Fibroblast of mammary gland (primary cell): ENCODE measurements at places on chromosomes 3 and 15.

- DNase-seq, result peak; percentile 27
Measured at GRCh38 chr3:147391781-147392624, 14.3 kb downstream of the ZIC4 start.

DNA sequence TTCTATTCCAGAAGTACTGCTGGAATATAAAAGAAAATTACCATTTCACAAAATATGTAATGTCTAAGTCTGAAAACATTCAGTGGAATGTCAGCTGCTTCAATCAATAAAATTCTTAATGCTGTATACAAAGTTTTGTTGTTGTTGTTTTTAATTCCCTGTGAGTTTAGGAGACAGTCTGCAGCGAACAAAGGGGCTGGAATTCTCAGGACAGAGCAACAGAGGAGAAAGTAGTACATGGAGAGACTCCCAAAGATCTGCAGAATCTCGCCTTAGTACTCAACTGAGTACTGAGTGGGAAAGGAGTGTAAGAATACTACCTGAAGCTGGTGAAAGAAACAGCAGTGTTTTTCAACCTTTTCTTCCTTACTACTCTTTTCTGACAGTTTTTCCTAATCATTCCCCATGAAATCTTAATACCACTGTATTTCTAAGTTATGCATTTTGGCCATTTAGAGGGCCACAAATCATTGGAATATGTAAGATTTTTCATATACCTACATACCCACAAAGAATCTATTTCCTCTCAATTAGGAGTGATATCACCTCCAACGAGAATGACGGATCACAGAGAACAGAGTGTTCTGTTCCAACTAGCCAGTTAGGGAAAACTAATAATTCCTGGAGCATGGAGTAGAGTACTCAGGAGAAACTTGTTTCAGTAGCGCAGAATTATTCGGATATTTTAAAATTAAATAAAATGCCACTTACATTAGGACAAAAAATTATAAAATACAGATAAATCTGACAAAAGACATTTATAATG lies 16.0 kb downstream of the ANKRD28 start:
- peak; percentile 67 for DNase-seq

DNA sequence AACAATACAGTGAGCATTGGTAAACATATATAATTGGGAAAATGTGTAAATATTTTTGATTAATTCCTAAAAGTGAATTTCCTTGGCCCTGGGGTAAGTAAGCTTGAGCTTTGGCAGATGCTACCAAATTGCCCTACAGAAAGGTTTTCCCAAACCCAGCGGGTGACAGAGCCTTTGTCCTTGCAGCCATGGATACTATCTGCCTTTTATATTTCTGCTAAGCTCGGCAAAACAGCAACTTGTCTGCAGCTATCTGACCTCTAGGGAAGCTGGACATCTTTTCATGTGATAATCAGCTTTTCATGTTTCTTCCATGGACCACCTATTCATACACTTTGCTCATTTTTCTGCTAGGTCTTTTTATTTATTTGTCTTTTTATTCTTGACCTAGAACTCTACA lies 64.7 kb upstream of the SEC22A start:
- DNase-seq, result no peak

GRCh38 chr15:30990036-30990435 lies 1.4 kb downstream of the MTMR10 start:
- peak; percentile 3 for DNase-seq

GRCh38 chr15:67133738-67134066 lies 68.3 kb downstream of the SMAD3 start:
- DNase-seq, result no peak

GRCh38 chr3:32303977-32304881 lies 65.7 kb downstream of the CMTM8 start:
- DNase-seq, result no peak

GRCh38 chr3:169886671-169887070 lies 16.9 kb upstream of the LRRC31 start:
- DNase-seq, result peak; percentile 56

DNA sequence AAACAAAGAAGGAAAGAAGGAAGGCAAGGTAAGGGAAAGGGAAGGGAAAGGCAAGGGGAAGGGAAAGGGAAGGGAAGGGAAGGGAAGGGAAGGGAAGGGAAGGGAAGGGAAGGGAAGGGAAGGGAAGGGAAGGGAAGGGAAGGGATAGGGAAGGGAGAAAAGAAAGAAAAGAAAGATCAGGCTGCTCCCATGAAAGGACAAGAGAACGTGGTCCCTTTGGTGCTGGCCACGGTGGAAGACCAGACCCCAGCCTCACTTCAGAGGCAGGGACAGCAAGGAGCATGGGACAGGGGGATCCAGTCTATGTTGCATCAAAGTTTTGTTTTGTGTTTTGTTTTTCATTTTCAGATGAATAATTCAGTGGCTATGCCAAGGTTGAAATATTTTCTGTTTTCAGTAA lies 111.4 kb upstream of the IGF1R start:
- no peak for DNase-seq

GRCh38 chr3:69186575-69187093 lies 64.2 kb upstream of the LMOD3 start:
- no peak for DNase-seq

GRCh38 chr3:176208283-176208682 lies 989.0 kb downstream of the TBL1XR1 start:
- DNase-seq, result no peak

DNA sequence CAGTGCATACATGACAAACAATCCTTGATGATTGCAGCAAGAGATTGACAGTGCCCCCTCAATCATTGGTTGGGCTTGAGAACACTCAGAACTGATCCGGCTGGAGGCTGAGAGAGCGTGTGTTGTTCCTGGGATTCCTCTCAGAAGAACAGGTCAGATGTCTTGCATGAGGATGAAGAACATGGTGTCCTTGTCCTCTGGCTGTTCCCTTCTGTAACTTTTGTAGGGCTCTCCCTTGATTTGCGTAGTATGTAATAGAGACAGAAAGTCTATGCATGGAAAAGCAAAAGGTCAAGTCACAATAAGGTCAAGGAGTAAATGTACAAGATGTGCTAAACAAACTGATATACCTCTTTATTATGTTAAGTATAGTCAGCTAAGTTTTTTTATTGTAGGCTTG lies 8.2 kb downstream of the CHST2 start:
- DNase-seq, result no peak
